ENCODE measurements at places on chromosomes 11 and 22.

- no peak for DNase-seq
Observed at GRCh38 chr11:7314811-7315604, 63.3 kb downstream of the SYT9 start.

GRCh38 chr11:75032550-75032935 is 43.8 kb downstream of the NEU3 start:
- DNase-seq: no peak

DNA sequence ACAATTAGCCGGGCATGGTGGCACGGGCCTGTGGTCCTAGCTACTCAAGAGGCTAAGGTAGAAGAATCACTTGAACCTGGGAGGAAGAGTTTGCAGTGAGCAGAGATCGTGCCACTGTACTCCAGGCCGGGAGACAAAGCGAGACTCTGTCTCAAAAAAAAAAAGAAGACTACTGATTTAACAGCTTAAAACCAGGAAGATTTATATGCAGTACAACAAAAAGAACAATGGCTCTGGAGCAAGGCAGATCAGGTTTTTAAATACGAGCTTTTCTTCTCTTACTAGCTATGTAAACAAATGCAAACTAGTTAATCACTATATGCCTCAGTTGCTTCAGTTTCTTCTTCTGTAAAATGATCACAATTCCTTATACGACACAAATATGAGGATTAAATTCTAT is 6.9 kb downstream of the FAM168A start:
- no peak for DNase-seq

GRCh38 chr11:125890447-125891100 is 3.1 kb downstream of the HYLS1 start:
- no peak for DNase-seq

DNA sequence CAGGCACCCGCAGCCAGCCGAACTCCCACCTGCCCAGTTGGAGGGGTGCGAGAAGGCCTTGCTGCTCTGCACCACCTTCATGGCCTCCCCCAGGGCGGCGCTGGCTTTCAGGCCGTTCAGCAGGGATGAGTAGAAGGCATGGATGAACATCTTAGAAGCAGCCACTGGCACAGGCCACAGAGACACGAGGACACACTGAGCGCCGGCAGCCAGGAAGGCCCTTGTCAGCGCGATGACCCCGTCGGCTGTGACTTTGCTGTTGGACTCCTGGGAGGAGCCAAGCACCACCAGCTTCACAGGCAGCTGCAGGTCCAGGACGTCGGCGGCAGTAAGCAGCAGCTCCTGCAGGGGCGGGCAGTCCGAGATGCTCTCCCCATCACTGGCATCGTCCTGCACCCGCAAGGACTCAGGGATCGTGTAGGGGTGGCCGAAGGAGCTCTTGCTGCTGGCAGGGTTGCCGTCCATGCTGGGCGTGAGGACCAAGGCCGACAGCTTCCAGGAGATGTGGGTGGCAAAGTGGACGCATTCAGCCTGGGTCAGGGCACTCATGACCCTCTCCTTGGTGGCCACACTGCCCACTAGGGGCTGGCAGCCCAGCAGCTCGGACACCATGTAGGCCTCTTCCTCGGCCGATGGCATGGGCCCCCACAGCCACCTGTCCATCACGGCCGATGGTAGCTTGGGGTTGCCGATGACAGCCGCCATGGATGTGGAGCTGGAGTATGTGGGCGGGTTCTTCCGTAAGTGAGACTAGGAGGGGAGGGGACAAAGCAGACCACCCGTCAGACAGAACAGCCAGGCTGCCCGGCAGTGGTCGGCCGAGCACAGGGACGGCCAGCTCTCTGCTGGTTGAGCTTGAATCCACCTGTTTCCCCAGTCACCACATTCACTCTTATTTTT is 79.7 kb upstream of the PITPNB start:
- no peak for DNase-seq

DNA sequence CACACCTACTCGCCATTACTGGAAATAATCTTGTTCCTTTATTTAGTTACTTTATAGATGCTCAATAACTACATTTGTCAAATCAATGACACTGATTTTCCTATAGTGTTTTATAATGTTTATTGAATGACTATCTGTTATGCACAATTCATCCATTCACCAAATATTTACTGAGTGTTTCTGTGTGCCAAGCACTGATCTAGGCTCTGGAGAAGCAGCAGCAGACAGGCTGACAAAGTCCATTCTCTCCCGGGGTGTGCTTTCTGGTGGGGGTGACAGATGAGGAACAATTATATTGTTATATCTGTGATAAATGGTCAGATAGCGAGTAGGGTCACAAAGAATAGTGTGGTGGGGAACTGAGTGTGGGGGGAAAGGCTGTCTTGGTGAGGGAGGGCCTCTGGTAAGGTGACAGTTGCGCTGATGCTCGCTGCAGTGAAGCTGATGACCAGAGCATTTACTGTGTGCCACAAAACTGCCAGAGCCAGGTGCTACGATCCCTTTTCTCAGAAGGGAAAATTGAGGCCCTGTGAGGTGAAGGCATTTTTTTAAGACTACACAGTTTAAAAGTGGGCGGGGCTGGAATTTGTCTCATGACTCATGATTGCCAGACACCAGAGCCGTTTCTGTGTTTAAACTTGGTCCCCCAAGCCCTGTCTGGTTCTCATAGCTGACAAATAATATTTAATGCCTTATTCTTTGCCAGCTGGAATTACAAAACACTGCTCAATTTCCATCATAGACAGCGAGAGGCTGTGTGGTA is 10.2 kb downstream of the PACS1 start:
- DNase-seq: no peak

- DNase-seq: peak; percentile 21
Observed at GRCh38 chr11:6443269-6444003, 2.6 kb upstream of the HPX start.

DNA sequence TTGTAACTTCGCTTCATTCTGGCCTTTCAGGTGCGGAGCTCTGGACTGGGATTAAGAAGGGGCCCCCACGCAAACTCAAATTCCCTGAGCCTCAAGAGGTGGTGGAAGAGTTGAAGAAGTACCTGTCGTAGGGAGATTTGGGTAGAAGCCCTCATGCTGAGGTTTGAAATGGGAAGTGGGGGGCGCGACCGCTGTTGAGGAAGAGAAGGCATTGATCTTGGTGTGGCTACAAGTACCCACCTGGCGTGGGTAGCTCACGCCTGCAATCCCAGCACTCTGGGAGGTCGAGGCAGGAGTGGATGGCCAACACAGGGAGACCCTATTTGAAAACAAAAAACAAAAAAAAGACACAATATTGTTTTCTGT is 779 bp downstream of the SELENOH start:
- no peak for DNase-seq

DNA sequence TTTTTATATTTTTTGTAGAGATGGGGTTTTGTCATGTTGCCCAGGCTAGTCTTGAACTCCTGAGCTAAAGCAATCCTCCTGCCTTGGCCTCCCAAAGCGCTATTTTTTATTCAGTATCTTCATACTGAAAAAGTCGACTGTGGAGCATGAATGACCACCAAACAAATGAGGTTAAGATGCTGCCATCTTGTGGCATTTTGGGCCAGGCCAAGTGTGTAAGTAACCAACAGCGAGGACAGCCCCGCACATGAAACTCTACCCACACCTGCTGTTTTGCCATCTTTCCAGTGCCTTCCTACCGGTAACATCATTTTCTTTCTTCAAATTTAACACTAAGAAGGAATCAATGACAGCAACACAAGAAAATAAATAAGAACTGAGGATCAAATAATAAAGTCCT is 32.2 kb upstream of the AQP11 start:
- DNase-seq: no peak

- DNase-seq: no peak
Observed at GRCh38 chr11:108727665-108728064, 62.8 kb downstream of the DDX10 start.

DNA sequence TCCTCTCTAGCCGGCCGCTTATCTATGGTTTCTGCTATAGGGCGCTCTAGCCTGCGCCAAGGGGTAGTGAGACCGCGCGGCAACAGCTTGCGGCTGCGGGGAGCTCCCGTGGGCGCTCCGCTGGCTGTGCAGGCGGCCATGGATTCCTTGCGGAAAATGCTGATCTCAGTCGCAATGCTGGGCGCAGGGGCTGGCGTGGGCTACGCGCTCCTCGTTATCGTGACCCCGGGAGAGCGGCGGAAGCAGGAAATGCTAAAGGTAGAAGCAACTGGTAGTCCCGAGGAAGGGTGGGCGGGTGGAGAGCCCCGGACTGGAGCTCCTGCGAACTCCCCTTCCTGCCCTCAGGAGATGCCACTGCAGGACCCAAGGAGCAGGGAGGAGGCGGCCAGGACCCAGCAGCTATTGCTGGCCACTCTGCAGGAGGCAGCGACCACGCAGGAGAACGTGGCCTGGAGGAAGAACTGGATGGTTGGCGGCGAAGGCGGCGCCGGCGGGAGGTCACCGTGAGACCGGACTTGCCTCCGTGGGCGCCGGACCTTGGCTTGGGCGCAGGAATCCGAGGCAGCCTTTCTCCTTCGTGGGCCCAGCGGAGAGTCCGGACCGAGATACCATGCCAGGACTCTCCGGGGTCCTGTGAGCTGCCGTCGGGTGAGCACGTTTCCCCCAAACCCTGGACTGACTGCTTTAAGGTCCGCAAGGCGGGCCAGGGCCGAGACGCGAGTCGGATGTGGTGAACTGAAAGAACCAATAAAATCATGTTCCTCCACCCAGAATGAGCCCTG is at the start of the genes LBHD1 and UQCC3:
Gene LBHD1 (minus strand): TSS at position 660 of the 782 bp plus-strand sequence. CDS start 2,236 bp downstream, outside the sequence.
Gene UQCC3 (plus strand): TSS at position 66 of the 782 bp plus-strand sequence. CDS start 73 bp downstream, at position 139.
- peak; percentile 75 for DNase-seq

- DNase-seq: peak; percentile 31
Observed at GRCh38 chr11:2891326-2892214, 6.0 kb upstream of the CDKN1C start.

GRCh38 chr11:18668131-18668530 is 30.4 kb upstream of the TMEM86A start:
- no peak for DNase-seq

GRCh38 chr22:46352691-46353386 is 17.3 kb downstream of the TRMU start:
- peak; percentile 94 for DNase-seq
